ENCODE measurements at places on chromosomes 16 and 17.

DNA sequence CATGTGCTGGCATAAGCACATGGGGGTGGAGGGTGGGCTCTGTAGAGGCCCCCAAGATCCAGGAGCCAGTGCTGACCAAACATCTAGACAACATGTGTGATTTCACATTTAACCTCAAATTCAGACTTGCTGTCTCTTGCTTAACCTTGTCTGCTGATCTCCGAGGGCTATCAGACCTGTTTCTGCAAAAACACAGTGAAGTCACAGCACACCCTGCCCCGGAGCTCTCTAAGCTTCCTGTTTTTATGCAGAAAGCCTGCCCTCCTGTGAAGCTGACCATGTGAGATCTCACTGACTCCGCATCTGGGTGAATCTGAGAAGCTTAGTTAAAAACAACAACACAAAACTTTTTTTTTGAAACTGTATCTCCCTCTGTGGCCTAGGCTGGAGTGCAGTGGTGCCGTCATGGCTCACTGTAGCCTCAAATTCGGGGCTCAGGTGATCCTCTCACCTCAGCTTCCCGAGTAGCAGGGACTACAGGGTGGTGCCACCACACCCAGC is 6.6 kb upstream of the DPEP2 start:
- peak; percentile 97 for ATAC-seq

DNA sequence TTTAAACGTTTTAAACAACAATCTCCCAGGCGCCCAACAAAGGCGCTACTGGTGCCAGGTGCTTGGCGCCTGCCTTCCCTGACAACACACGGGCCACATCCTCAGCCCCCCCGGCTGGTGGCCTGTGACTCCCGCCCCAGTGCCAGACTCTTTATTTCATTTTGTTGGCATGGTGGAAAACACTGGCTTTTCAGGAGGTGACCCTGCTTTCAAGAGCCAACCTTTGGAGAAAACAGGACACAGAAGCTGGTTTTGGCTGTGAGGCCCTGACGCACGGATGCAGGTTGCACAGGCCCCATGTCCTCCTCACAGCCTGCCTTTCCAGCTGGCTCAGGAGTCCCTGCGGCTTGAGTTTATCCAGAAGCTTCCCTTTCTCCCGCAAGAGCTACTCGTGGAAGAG is 100.0 kb downstream of the METRNL start:
- no peak for ATAC-seq

DNA sequence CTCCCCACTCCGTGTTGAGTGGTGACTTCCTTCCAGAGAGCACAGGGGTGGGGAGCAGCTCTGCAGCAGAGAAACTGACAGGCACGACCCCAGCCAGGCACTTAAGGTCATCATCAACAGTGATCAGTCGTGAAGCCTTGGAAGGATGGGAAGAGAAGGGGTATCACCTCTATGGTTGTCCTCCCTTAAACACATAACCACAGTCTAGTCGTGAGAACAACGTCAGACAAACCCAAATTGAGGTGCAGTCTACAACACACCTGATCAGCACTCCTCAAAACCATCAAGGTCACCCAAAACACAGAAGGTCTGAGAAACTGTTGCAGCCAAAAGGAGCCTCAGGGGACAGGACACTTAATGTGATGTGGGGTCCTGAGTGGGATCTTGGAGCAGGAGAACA is 68.3 kb downstream of the MPRIP start:
- no peak for ATAC-seq

DNA sequence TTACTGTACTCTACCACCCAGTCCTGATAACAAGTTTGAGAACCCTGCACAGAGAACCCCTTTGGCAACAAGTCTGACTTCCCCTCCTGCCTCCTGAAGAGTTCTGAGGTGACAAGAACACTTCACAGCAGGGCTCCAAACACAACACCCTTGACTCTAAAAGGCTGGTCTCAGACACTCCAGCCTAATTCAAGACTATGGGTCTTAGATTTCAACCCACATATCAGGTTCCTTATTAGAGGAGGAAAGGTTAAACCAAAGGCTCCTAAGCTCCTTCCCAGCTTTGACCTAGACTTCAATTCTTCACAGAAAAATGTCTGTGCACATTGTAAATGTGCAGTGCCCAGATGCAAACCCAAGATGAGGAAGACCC is 23.0 kb downstream of the RANBP10 start:
- ATAC-seq: no peak

- ATAC-seq: no peak
Observed at GRCh38 chr16:58464916-58465731, 34.8 kb upstream of the NDRG4 start.
